Dorsolateral prefrontal cortex (tissue), 122 donors: ENCODE measurements at places on chromosomes 7 and 10. TPM values are rescaled to one million over a fixed set of nuclear protein-coding genes. Genes with fewer than 3 reads are reported as not detected.

ZNF365 gene
- total RNA-seq = 131 TPM

TEX36 gene
- not detected for total RNA-seq

OPALIN gene
- 42.1 TPM for total RNA-seq

FAM24B gene
- total RNA-seq = 5.9 TPM

MUC12 gene
- total RNA-seq = 3.2 TPM

LEP gene
- 0.18 TPM for total RNA-seq

RGS10 gene
- 8.4 TPM for total RNA-seq

MYH16 gene
- total RNA-seq = not detected

PILRA gene
- 16.5 TPM for total RNA-seq

FAM25G gene
- not detected for total RNA-seq

WASHC2C gene
- total RNA-seq = 43.9 TPM

C10orf62 gene
- total RNA-seq = not detected

TRPV5 gene
- total RNA-seq = 3.4 TPM

SFRP5 gene
- total RNA-seq = 0.68 TPM

CYP3A4 gene
- total RNA-seq = not detected

DNAH11 gene
- total RNA-seq = 1.5 TPM

VAX1 gene
- total RNA-seq = 2.3 TPM
